ENCODE measurements at places on chromosomes 5 and 9. TPM values are rescaled to one million over a fixed set of nuclear protein-coding genes. Genes with fewer than 3 reads are reported as not detected.

GRCh38 chr9:75105019-75105540 is 16.8 kb downstream of the OSTF1 start:
- DNase-seq = no peak

BTNL3 gene
- total RNA-seq = not detected

- no peak for DNase-seq
Measured at GRCh38 chr5:54902791-54903473, 82.5 kb downstream of the ESM1 start.

- no peak for DNase-seq
Measured at GRCh38 chr9:78685471-78685870, 388.5 kb downstream of the PSAT1 start.

DNA sequence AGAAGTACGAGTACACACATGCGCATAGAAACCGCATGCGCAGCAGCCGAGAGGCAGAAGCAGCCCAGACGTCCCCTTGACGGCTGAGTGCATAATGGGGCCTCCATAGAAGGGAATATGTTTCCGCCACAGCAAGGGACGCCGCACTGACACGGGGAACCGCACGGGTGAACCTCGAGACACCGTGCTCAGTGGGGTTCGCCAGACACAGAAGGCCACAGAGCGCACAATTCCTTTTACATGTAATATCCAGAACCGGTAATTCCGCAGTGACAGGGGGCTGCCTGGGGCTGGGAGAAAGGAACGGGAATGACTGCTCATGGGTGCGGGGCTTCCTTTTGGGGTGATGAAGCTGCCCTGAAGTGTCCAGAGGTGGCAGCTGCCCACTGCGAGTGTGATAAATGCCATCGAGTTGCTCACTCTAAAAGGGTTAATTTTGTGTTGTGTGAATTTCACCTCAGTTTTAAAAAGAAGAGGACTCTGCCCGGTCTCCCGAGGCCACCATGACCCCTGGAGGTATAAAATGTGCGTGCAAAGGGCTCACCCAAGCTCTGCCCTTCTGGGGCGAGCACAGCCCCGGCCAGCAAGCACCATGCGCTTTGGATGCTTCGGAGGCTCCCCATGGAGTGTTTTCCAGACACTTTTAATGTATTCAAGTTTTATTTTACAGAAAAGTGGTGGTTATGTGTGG is 29.7 kb downstream of the MRPL36 start:
- DNase-seq = no peak

DNA sequence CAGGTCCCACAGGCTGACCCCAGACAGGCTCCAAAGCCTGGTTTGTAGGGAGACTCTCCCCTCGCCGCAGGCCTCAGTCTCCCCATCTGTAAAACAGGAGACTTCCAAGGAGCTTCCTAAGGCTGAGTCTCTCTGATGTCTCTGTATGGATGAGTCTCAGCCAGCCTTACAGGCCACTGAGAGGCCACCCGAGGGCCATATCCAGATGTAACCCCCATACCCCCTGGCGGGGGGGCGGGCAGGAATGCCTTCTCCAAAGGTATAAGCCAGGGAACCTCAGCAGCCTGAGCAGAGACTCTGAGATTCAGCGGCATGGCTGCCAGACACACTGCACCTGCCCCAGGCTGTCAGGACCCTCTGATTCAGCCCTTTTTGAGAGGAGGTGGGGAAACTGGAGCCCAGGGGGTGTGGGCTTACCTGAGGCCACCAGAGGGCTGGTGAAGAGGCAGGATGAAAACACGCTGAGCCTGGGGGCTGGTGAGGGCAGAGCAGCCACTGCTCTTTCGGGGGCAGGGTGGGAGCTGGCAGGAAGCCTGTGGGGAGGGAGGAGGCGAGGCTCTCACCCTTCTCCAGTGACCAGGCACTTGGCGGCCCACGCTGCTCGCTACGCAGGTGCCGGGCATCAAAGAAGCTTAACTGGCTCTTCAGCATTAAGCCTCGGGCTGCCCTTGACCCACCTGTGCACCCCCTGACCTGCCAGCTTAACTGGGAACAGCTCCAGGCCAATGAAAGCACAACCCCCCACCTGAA is 5.5 kb upstream of the SUSD3 start:
- no peak for DNase-seq

GRCh38 chr9:114594136-114594535 is 6.6 kb downstream of the ATP6V1G1 start:
- DNase-seq = no peak

MED22 gene
- 26.7 TPM for total RNA-seq

GRCh38 chr5:36692791-36693763 is 86.7 kb downstream of the SLC1A3 start:
- DNase-seq = peak; percentile 64

PLCXD3 gene
- not detected for total RNA-seq

GRCh38 chr9:21750021-21750735 is 52.3 kb upstream of the MTAP start:
- peak; percentile 41 for DNase-seq

DNA sequence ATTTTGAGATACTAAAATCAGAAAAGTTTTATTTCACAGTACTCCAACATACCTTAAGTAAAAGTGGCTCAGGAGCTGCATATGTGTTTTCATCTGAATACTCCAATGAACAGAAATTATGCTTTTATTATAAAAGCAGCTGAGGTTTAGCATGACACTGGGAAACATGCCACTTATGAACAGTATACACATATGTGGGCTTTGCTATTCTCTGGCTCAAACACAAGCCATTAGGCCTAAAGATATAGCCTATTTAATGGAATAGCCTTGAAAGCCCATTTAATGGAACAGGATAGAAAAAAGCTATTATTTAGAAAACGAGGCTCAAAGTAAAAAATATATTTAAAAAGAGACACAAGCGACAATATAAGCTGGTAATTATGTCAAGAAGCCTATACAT is 74.1 kb downstream of the SLC38A9 start:
- DNase-seq = no peak

GRCh38 chr9:81814794-81815464 is 113.3 kb upstream of the SPATA31D4 start:
- peak; percentile 61 for DNase-seq

- DNase-seq = no peak
Measured at GRCh38 chr5:112023766-112024165, 266.8 kb upstream of the NREP start.

- no peak for DNase-seq
Measured at GRCh38 chr5:146409054-146409671, 38.0 kb upstream of the TCERG1 start.

GRCh38 chr5:169422087-169422486 is 121.1 kb upstream of the SLIT3 start:
- no peak for DNase-seq

GRCh38 chr9:97413462-97413861 is 1.6 kb downstream of the TDRD7 start:
- no peak for DNase-seq

- DNase-seq = no peak
Measured at GRCh38 chr5:1139331-1140170, 27.7 kb upstream of the SLC12A7 start.

SLC45A2 gene
- total RNA-seq = not detected

- DNase-seq = no peak
Measured at GRCh38 chr5:72921886-72922285, 34.0 kb upstream of the FCHO2 start.

PDLIM4 gene
- 65.7 TPM for total RNA-seq

TAF11L10 gene
- total RNA-seq = not detected

GRCh38 chr5:169009123-169009522 is 291.8 kb downstream of the SLIT3 start:
- no peak for DNase-seq

DNA sequence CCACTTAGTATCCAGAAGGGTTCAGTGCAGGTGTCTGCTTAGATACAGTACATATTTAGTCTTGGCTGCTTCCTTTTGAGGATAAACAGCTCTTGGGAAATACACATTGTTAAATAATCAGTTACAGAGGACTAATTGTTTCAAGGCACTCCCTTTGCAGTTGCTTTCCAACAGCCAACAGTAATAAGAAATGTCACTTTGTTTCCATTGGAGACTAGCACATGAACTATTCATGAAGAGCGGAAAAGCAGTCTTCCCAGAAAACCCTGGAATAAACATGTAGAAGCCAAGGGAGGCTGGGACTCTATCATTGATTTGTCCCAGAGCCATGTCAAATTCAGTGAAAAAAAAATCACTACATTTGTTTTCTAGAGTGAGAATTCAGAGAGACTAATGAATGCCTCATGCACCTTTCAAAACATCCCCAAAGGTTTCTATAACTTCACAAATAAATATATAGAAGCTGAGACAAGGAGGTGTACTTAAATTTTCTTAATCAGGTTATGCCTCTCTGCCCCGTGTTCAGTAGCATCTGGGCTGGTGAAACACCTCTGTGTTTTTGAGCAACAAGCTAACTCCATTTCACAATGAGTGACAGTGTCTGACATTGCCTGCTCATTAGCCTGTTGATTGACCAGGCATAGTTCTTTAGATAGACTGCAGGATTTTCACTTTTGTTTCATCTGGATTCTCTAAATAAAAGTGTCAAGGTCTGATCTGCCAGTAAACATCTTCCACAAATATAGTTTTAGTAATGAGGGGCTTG is 271.5 kb downstream of the ARRDC3 start:
- no peak for DNase-seq

DNA sequence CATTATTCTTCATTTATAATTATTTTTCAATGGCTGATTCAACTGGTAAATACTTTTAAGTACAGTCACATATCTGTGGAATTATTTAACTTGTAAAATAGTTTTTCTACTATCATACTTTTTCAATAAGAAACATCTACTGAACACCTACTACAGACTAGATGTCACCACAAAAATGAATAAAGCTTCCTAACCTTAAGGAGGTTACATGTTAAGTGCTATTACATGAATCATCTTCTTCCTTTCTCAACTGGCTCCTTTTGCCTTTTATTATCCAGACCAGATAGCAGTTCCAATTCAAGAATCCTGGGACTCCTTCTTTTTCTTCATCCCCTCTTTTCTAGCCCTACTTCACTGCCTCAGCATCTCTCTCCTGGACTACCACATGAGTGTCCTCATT is 4.7 kb downstream of the PGGT1B start:
- no peak for DNase-seq

ADGRD2 gene
- not detected for total RNA-seq

DNA sequence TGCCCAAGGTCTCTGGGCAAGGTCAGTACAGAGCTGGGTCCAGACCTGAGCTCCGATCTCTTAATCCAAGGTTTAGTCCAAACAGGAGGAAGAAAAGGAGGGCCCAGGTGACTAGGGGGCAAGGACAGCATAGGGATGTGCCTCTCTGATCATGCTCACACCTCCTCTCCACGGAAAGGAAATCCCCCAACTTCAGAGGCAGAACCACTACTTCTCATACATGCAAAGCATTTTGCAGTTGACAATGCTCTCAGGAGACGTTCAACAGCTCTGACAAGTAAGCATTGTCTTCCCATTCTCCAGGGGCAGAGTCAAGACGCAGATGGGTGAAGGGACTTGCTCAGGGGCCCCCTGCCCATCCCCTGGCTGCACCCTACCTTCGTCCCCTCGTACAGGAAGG is 8.7 kb upstream of the CORO2A start:
- DNase-seq = no peak

GRCh38 chr5:31846934-31847333 is 208.0 kb downstream of the PDZD2 start:
- no peak for DNase-seq

GRCh38 chr9:117938086-117938485 is 233.9 kb downstream of the TLR4 start:
- DNase-seq = no peak
